ENCODE measurements at places on chromosomes 3 and 15.

GRCh38 chr15:47715856-47716445 lies 1.4 kb upstream of the SEMA6D start:
- DNase-seq: no peak

DNA sequence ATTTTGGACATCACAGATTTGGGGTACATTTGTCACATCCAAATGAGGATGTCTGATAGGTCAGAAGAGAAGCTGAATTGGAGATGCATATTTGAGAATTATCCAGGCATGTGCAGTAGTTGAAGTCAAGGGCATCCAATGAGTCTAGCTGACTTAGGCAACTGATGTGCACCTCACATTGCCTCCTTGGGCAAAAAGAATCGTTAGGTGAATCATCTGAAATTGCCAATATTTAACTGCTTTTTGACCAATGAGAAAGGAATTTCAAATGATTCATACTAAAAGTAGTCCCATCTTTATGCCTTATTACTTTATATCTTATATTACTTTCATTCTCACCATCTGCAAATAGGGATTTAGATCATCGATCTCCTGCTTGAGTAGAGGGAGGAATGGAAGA lies 117.7 kb downstream of the CD47 start:
- DNase-seq: no peak

DNA sequence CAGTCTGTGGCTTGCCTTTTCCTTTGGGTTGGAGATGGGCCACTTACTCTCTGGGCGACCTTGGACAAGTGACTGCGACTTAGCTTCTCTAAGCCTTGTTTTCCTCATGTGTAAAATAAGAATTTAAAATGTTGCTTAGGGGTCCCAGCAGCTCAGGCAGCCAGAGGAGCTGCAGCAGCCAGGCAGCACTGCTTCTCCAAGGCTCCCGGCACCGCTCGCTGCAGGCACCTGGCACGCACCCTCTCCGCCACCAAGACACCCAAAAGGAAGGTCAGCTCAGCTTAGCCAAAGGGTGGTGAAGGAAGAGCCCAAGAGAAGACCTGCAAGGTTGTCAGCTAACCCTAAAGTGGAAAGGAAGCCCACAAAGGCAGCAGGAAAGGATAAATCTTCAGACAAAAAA lies 10.7 kb upstream of the AMOTL2 start:
- no peak for DNase-seq

DNA sequence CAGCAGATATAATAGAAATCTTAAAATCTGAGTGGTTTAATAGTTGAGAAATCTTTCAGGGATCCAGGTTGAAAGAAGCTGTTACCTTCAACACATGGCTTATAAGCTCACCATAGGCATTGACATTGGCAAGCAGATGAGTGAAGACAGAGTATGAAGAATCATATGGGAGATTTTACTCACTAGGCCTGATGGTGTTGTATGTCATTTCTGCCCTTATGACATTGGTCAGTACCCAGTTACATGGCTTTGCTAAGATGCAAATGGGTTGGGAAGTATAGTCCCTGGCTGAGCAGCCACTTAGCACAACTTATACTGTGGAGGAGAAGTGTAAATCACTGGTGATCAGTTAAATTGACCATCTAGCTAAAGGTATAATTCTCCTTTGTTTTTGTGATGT lies 5.9 kb downstream of the TFG start:
- no peak for DNase-seq

- DNase-seq: no peak
These were observed 24.4 kb upstream of the GOLM2 start for GRCh38 chr15:44264148-44264547.

GRCh38 chr3:101665357-101665756 lies 11.6 kb downstream of the ZBTB11 start:
- DNase-seq: no peak

DNA sequence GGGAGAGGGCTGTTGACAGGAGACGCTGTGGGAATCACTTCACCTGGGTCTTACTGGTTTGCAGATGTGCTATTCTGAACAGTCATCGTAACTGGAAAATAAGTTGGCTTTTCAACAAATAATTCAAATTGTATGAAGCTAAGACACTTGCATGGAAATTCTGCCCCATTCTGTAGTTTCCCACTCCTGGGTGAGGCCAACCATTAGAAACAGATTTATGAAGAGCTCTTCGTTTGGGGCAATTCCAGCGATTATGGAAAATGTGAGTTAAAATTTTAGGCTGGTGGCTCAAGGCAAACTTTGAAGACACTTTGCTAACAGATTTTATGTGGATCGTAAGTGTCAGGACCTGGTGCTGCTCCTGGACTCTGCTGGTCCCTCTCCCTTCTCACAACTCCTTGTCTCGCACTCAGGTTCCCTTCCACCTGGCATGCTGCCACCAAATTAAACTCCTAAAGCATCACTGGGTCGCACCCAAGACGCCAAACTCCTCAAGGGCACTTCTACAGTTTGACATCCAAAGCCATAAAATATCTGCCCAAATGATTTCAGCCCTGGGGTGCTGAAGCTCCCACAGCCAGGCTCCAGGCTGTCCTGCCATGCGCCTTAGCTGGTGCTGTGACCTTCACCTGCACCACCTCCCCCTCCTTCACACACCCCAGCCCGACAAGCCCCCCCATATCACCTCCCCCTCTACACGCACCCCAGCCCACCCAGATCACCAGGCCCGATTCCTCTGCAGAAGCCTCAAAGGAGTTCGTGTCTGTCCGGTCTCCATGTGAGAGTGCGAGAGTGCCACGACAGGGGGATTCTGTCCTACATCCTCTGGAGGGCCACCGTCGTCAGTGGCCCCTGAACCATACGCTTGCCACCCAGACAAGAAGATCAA lies 138.4 kb downstream of the NSMCE3 start:
- DNase-seq: no peak

GRCh38 chr15:80636675-80637074 lies 58.4 kb upstream of the ABHD17C start:
- no peak for DNase-seq

DNA sequence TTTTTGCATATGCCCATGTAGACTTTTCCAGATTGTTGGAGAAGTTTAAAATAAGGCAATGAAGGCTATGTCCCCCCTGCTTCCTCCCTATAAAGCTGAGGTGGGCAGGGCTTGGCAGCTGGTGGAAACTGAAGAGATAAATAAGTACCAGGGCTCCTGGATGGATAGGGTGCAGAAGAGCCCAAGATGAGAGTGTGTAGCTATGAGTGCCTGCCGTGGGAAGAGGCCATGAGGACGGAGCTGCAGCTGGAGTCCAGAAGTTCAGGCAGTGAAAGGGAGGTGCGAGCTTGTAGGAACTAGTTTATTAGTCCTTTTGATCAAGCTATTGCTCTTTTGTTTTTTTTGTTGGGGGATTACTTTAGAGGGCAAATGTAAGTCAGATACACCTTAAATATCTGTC lies 52.4 kb downstream of the PHLDB2 start:
- no peak for DNase-seq

DNA sequence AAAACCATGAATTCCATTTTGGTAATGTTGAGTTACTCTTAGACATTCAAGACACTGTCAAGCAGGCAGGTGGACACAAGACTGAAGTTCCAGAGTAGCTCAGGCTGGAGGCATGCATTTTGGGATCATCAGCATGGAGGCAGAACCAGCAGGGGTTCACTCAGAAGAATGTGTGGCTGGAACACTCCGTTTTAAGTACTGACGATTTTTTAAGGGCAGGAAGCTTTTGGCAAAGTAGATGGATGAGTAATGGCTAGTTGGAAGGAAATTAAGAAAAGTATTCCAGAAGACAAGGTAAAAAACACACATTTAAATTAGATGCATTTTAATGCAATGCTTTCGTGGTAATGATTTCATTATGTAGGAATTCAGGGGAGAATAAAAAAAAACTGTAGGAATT lies 420.4 kb downstream of the ROBO2 start:
- DNase-seq: no peak

Data from activated CD4-positive, CD25-positive, alpha-beta regulatory T cell treated with anti-CD3 and anti-CD28 coated beads, Interleukin-2, amount 50 U/mL, for 72 hours (primary cell).